Hindlimb muscle (tissue), 1 donor: ENCODE measurements at places on chromosomes 3 and 15. TPM values are rescaled to one million over a fixed set of nuclear protein-coding genes. Genes with fewer than 3 reads are reported as not detected.

- DNase-seq: no peak
Observed at GRCh38 chr15:100339999-100340398, 1.8 kb downstream of the ADAMTS17 start.

GRCh38 chr3:174219738-174220137 is 639.4 kb upstream of the NAALADL2 start:
- DNase-seq: no peak

DNA sequence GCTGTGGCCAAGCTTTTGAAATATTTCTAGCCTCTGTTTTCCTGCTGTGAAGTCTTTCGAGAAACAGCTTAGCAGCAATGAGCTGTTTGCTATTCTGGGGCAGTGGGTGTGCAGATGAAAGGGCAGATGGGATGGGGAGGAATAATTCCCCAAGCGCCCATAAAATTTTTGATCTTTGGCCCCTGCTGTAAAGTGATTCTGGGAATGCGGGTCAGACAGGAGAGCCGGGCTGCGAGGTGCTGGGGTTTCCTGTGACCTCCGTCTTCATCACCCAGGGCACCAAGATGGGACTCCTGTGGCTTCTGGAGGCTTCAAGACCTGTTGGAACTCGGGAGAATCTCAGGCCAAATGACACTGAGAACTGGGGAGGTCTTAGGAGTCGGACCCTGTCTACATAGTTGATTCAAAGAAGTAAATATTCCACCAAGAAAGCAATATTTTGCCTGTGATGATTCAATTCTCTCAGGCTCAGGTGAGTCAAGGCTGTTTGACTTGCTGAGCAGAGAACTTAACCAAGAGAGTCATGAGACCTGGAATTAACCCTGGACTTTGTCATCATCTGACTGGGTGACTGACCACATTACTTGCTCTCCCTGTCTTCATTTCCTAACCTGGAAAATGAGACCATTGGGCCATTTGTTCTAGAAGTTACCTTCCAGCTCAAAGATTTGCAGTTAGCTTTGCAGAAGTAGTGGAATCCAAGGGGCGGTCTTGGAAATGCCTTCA is 86.4 kb downstream of the POLR2M start:
- no peak for DNase-seq

- no peak for DNase-seq
Observed at GRCh38 chr3:59450946-59451763, 401.3 kb upstream of the CFAP20DC start.

- DNase-seq: no peak
Observed at GRCh38 chr15:60519218-60519617, 40.3 kb upstream of the ICE2 start.

DNA sequence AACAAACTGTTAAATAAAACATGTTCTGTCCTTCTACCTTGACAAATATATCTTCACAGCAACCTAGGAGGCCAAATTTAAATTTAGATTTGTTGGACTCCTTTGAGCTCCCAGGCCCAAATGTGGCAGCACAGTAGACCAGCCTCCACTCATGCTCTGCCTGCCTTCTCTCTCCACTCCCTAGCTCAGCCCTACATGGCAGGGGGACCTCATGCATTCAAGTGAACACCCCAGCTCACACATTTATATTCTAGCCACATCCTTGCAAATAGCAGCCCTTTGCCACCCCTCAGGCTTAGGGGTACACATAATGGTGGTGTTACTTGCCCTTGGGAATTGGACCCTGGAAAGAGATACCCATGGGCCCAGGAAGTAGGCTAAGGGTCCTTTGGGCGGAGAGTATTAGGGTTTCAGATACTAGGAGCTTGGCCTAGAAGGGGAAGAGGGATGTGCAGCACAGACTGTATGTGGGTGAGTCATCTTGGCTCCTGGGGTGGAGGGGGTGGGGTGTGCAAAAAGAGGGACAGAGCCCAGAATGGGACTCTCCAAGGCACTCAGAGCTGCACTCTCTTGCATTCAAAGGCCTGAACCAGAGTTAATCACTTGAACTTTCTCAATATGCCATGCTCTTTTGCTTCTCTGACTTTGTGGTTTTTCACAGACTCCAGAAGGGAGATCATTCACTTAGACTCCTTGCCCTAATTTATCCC is 268.4 kb upstream of the ROPN1 start:
- DNase-seq: no peak

- no peak for DNase-seq
Observed at GRCh38 chr3:108629974-108630373, 40.5 kb downstream of the DZIP3 start.

DNA sequence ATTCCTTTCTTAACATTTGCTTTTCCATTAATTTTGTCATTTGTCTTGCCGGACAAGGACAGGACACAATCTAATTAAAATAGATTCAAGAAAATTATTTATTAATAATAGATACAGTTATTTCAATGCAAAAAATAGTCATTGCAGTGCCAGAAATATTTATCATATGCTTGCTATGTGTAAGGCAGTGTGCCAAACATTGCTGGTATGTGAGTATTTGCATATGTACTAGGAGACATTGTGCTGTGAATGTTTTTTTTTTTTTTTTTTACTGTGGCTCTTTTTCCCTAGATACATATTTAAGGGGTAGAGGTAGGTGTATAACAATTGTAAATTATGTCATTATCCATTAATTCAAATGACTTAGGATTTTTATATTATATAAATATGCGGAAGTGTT is 23.3 kb downstream of the SPRED1 start:
- DNase-seq: no peak

DNA sequence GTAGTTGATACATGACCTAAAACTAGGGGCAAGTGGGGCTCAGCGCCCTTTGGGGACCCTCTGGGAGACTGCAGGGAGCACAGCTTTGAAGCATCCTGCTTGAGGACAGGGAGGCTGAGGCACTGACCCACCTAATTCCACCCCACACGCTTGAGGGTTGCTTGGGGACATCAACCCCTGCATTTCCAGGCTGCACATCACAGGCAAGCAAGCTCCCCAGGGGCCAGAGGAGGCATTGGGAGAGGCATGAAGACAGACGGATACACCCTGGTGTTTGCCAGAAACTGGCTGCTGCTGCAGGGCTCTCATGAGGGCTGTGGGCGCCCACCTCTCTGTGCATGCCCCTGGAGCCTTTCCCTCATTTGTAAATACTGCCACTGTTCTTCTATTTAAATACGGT is 99.3 kb downstream of the ABHD5 start:
- DNase-seq: no peak

DNA sequence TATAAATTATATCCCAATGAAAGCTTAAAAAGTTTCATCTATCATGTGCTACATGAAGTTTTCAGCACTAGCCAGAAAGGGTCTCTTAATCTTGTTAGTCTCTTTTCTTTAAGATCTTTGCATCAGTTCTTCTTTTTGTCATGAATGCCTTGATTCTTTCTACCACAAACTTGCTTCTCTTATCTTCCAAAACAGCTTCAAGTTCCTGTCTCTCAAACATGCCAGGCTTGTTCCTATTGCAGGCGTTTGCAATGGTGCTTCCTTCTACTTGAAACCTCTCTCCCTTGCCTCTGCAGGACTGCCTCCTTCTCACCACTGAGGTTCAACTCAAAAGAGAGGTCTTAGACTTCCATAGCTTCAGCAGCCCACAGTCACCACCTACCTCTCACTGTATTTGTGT is 104.3 kb upstream of the FRMD4B start:
- DNase-seq: no peak

DNA sequence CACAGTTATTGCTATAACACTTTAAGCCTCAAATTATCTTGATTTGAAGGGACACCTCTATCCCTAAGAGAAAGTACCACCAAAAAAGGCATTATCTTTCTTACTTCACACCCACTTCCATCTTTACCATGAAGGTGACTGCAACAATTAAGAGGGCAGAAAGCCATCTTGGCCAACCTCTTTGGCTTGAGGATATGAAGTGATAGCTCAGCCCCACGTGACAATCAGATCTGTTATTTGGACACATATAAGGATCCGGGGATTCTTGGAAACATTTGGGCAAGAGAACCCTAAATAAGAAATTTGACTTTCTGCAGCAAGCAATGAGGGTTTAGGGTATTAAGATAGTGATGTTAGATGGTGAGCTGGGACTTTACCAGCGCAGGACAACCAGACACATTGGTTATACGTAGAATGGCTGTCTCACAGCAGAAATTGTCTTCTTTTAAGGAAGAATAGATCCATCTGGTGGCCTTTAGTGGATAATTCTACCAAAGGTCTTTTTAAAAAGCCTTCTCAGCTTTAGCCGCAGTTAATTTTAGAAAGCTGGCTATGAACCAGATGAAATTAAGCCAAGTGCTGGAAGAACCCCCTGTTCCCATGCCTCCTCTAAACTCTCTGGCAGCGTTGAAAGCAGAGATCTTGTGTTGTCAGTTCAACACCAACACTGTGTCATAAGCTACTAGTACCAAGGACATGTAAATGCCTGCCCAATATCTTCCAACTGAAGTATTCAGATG is 12.3 kb downstream of the HCLS1 start:
- no peak for DNase-seq

GRCh38 chr15:49438962-49439631 is 16.1 kb downstream of the FGF7 start:
- no peak for DNase-seq

DNA sequence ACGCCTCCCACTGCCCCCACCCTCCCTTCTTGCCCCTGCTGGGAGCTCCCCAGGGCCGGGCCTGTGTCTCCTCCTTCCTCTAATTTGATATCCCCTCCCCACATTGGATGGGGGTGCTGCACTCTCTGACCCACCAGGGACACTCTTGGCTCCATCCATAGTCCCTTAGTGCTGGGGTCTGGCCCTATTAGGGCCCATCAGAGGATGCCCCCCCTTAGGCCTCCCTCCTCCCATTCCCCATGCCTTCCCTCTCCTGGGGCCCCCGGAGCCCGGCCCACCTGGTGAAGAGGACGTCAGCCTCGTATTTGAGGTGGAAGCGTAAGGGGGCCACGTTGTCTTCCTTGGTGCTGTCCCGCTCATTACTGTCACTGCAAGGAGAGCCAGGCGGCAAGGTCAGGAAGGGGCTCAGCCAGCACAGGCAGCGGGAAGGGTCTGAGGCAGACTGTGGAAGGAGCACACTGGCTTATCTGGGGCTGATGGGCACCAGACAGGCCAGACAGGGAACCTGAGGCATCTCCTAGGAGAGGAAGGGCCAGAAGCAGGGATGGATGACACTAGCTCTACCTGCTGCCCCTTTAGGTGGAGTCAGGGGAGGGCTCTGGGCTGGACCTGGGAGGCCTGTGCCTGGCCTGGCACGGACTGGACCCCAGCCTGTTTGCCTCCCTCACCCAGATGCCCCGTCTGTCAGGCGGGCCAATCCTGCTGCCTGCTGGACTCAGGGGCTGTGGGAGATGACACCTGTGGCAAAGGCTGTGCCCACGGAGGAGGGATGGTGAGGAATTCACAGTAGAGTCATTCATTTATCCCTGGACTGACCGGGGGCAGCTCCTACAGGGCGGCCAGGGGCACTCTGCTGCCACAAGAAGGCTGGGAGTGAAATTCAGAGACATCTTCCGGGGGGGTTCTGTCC is 36.2 kb downstream of the FEM1B start:
- DNase-seq: no peak

GRCh38 chr3:114863848-114864247 is 283.2 kb downstream of the ZBTB20 start:
- no peak for DNase-seq

- peak; percentile 44 for DNase-seq
Observed at GRCh38 chr3:134299185-134299887, 48.7 kb upstream of the RYK start.

DNA sequence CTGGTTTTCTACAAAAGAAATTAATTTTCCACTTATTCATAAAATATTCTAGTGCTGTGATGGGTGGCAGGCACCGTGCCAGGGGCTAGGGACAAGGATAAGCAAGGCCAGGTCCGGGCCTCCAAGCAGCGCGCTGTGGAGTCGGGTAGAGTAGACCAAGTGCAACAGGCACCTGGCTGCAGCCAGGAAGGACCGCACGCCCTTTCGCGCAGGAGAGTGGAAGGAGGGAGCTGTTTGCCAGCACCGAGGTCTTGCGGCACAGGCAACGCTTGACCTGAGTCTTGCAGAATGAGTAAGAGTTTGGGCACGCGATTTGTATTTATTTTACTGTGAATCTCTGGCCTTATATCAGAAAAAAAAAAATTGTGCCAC is at the start of gene CASR:
Gene CASR (plus strand): TSS at position 148 of the 372 bp plus-strand sequence. CDS start 70,522 bp downstream, outside the sequence.
- no peak for DNase-seq

DNA sequence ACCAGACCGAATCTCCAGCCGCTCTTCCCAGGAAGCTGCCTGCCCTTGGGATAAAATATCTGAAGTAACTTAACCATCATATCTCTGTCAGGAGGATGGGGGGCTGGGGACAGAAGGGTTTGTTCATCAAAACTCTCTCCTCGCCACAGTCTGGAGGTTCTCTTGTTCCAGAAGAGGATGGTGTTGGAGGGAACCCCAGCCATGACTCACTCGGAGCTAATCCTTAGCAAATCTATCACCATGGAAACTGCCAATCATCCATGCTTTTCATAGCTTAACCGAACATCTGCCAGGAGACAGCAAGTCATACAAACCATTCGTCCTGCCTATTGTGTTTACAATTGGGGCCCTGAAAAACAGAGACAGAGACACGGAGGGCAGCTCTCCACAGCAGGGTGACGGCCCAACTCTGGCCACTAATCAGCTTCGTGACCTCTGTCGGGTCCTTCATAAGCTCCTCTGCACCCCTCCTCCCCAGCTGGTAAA is 73.8 kb upstream of the HEG1 start:
- DNase-seq: peak; percentile 88

DNA sequence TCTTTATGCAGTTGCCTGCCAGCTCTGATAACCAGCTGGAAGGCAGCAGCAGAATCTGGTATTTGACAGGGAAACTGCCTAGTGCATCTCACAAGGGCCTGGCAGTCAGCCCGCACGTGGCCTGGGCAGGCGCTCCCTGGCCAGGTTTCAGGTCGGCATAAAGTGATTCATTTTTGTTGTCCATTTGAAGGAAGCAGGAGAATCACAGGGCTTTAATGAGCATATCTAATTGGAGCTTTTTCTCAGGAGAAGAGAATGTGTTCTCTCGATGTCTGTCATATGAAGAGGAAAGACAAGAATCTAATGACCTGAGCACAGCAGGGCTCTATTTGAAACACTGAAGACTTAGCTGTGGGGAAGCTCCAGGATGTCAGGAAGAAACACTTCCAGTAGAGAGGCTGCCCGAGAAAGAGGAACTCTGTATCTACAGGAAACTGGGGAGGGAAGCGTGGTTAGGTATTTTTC is 98.8 kb upstream of the MB21D2 start:
- no peak for DNase-seq

DNA sequence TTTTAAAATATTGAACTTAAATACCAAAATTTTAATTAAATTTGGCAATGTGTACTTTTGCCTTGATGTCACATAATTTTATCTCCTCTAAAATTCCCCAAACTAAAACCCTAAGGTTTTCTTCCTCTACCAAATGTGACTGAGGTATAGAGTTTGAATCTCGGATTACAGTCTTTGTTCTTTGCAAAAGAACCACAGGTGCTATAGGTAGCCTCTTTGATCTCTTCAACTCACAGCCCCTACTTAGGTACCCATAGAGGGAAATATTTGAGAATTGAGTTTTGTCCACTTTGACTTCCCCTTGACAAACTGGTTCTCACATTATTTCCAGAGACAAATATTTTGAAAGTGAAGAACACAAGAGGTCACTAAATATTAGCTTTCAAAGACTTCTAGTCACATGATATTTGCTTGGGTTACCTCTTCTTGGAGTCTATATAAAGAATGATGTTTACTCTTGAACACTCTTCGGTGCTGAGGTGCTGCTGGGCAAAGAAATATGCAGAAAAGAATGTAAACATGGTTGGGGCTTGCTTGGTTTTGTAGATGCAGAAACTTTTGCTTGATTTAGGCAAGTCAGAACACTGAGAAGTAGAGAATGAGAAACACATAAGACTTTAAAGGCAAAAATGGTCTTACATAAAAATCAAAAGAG is 120.8 kb upstream of the MCTP2 start:
- DNase-seq: no peak

Gene C3orf49
- 0.41 TPM for polyA plus RNA-seq

Gene GOLGA8G
- not detected for polyA plus RNA-seq

Gene RYK
- 52.3 TPM for polyA plus RNA-seq

Gene SPATA12
- polyA plus RNA-seq: 0.08 TPM

Gene TP63
- polyA plus RNA-seq: 17.1 TPM
